Thymus (tissue), 14 donors: ENCODE measurements at places on chromosomes 11 and 22.

GRCh38 chr11:113103932-113104690 is 142.9 kb downstream of the NCAM1 start:
- DNase-seq: no peak

- DNase-seq: no peak
Observed at GRCh38 chr11:10866893-10867331, 9.1 kb upstream of the ZBED5 start.

DNA sequence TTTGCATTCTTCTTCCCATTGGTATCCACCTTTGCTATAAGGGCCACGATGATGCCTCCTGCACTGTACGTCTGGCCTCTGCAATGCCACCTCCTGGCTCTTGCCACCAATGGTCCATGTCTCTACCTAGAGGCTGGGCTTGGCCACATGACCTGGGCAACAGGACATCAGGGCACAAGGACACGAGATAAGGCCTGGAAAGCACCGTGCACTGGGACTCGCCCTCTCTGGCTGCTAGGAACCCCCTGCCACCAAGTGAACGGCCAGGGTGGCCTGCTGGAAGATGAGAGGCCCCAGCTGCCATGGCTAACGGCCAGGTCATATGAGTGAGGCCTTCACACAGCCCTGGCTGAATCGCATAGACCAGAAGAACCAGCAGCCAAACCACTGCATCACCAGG is 87.4 kb downstream of the TRMU start:
- no peak for DNase-seq

GRCh38 chr11:26331911-26332571 is at the start of gene ANO3:
Gene ANO3 (plus strand): TSS chr11:26332130. CDS start chr11:26332276, 146 bp downstream.
- DNase-seq: peak; percentile 2

DNA sequence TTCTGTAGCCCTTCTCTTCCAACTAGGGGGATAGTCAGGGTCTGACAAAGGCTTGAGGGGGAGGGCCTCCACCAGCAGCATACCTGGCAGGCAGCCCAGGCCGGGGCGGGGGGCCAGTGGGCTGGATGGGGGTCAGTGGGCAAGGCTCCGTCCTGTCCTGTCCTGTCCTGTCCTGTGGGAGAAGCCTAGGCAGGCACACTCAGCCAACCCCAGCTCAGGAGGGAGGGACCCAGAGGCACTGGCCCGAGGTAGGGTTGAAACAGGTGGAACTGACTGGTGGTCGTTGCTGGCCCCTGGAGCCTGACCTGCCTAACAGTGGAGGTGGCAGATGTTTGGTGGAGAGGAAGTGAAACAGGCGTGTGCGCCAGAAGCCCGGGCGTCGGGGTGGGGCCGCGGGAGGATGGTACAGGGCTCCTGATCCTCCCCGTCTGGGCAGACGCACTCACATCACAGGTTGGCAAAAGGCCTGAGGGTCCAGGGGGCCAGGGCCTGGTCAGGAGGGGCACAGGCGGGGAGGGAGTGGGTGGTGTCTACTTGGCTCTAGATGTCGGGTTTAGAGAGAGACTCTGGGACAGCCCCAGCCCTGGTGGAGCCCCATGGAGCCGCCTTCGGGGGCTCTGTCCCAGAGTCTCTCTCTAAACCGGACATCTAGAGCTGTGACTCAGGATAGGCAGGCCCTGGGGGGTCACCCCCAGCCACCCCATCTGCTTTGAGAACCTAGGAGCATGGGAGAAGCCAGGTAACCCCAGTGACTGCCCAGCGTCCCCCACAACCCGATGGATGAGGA is 32.5 kb upstream of the GRAMD4 start:
- no peak for DNase-seq

GRCh38 chr11:64382586-64382985 is 23.6 kb downstream of the RPS6KA4 start:
- no peak for DNase-seq
